ENCODE measurements at places on chromosomes 5 and 9.
A peak's percentile ranks its signal among the peaks of the same experiment; 100 is the strongest.

- DNase-seq, result no peak
Observed at GRCh38 chr9:135339378-135339973, 140.1 kb upstream of the PPP1R26 start.

- peak; percentile 7 for DNase-seq
Observed at GRCh38 chr9:82184524-82184923, 196.0 kb downstream of the SPATA31D1 start.

DNA sequence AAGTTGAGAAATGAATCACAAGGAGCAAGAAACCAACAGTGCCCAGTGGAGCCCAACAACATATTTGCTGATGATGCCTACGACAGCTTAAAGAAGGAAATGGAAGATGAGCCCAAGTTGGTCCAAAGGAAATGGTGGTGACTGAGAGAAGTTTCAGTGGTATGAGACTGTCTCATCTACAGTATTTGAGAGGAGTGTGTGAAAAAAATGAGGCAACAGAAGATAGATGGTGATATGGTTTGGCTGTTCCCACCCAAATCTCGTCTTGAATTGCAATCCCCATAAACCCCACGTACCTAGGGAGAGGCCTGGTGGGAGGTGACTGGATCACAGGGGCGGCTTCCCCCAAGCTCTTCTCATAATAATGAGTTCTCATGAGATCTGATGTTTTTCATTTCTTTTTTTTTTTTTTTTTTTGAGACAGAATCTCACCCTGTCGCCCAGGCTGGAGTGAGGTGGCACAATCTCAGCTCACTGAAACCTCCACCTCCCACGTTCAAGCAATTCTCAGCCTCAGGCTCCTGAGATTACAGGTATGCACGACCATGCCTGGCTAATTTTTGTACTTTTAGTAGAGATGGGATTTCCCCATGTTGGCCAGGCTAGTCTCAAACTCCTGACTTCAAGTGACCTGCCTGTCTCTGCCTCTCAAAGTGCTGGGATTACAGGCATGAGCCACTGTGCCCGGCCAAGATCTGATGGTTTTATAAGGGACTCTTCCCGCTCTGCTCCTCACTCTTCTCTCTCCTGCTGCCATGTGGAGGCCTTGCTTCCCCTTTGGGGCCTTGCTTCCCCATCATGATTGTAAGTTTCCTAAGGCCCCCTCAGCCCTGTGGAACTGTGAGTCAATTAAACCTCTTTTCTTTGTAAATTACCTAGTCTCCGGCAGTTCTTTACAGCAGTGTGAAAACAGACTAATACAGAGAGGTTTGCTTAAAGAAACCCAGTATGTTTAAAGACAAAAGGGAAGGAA is 30.2 kb downstream of the EFCAB9 start:
- DNase-seq, result peak; percentile 45

DNA sequence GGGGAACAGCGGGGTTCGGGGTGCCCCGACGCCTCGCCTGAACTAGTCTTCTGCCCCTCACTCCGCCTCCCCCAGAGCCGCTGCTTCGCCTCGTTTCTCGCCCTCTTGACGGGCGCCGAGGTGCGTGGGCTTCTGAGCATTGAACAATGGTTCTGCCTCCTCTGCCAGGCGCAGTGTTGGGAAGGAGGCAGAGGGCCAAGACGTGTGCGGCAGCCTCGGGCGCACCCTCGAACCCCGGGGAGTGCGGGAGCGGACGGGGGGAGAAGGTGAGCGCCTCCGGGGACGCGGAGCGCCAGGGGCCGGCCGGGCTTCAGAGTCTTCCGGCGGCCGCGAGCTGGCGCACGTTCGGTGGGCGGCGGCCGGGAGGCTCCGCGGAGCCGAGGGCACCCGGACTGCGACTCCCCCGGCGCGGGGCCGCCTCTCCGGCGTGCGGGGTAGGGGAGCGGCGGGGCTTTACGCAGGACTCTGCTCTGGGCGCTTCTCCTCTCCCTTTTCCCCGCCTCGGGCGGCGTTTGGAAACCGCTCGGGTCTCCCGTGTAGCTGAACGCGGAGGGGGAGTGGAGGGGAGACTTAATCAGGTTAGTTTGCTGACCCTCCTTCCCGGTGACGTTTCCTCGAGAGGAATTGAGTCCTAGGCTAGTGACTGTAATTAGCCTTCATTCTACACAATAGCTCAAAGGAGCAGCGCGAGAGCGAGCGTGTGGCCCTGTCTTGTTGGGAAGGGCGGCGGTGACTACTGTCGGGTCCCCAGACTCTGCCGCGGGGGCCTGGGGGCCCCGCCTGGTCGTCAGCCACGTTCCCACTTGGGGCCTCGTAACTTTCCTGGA is 1.1 kb downstream of the VLDLR start:
- peak; percentile 48 for DNase-seq

GRCh38 chr5:81766611-81767010 is 15.7 kb upstream of the SSBP2 start:
- no peak for DNase-seq

DNA sequence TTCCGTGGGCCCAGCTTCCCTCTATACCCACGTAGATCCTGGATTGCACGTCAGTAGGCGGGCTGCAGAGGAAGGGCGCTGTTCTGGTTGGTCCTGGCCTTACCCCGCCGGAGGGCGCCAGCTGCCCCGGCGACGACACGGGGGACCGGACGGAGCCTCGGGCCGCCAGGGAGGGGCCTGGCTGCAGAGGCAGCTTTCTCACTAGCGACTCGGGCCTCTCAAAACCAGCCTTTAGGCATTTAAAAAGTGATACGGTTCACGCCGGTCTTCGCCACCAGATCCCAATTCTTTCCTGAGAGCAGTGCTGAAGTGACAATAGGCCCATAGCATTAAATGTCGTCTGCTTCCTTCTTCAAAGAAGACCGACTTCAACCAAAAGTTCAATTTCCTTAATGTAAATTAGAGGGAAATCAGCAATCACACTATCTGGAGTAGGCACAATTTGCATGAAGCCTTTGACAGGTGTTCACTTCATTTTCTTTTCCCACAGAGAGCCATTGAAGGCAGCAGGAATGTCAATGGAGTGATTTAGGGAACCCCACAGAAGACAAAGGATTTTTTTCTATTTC is 17.6 kb upstream of the UBE2D2 start:
- DNase-seq, result peak; percentile 79

DNA sequence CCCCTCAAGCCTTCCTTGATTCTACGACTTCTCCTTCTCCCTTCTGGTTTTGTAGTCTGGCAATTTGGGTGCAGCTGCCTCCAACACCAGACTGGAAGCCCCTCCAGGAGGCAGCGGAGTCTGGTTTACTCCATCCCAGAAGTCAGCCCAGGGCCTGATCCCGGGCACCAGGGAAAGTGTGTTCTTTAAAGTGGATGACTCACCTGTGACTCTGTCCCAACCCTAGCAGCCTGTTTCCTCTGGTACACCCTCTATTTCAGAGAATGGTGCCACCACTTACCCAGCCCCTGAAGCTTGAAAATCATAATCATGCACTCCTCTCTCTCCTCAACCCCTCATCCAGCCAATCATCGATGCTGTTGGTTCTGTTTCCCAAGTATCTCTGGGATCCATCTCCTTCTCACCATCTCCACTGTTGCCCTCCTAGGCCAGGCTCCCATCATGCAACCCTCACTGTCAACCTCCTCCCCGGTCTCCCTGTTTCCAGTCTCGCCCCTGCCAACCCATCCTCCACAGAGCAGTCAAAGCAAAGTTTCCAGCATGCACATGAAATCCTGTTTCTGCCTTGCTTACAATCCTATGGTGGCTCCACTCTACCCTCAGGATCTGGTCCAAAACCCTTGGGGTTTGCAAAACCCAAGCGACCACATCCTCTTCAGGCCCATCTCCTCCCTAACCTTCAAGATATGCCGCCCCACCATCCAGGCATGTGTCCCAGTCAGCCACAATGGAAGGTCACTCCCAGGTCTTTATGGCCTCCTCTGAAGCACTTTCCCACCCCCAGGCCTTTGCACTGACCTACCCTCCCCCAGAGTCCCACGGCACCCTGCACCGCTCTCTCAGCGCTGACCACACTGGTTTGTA is 10.5 kb downstream of the LHX6 start:
- DNase-seq, result peak; percentile 32

DNA sequence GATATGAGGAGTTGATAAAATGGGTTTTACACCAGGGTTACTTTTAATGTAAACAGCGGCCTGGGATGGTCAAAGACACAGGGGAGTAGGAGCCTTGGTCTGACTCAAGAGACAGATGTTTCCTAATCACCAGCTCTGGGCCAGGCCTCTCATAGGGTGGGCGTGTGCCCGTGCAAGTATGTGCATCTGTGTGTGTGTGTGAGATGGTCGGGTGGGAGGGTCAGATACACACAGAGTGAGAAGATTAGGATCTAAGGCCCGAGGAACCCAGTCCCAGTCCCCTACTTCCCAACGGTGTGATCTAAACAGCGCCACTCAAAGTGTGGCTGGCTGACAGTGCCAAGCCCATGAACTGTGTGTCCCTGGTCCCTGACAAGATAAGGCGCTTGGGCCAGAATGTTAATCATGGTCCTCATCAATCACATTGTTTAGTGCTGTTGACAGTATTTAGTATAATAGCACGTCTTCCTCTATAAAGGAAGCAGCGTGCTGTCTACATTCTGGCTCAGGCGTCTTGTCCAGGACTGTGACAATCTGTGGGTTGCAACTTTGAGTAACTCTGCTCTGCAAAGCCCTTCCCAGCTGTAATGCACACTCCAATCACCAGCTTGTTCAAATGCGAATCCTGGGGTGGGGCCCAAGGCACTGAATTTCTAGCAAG is 173.7 kb downstream of the DAB2IP start:
- no peak for DNase-seq

DNA sequence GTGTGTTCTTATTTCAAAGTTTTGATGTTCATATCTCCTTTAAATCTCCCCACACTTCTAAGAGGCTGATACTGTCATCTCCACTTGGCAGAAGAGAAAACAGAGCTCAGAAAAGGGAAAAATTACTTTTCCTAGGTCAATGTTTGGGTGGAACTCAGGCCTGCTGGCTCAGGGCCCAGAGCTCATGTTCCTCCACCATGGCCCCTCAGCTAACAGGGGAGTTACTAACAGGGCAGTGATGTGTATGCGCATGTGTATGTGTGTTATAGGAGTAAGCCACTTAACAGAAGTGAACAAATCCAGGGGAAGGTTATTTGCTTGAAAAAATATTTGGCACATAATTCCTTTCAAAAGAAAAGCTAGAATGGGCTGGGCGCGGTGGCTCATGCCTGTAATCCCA is 2.5 kb downstream of the C1QTNF2 start:
- no peak for DNase-seq

DNA sequence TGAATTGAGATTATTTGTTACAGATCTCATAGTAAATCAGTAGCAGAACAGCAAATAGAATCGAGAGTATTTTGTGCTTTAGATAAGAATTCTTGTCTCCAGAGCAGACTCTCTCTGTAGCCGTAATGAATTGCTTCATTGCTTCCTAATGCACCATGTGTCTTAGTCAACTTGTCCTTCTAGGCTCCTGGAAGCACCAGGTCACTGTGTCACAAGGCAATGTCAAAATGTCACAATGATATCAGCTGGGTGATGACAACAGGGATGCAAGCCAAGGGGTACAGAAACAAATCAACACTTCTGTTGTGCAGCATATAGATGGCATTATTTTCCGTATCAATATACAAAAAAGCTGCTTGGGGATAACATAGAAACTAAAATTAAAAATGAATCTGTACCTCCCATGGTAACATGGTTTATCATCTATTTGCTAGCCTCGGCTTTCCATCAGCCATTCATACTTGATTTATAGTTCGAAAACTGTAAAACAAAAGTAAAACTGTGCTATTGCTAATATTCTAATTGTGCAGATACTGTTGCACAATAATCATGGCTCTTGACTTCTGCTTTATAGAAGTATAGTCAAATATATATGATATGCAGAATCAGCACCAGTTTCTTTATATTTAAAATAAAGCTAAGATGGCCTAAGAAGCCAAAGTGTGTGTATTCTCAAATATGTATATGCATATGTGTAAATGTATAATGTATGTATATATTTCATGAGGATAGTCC is 435.9 kb upstream of the TLE4 start:
- no peak for DNase-seq

GRCh38 chr5:160788102-160788660 is 63.8 kb downstream of the ATP10B start:
- DNase-seq, result no peak

- DNase-seq, result no peak
Observed at GRCh38 chr9:4590430-4591122, 71.5 kb upstream of the PLPP6 start.

- DNase-seq, result no peak
Observed at GRCh38 chr5:37638897-37639296, 200.9 kb downstream of the GDNF start.

- no peak for DNase-seq
Observed at GRCh38 chr9:129773262-129774048, 20.6 kb upstream of the PTGES start.

GRCh38 chr9:137590469-137591383 is at the start of gene ZMYND19:
Gene ZMYND19, minus strand, starts transcription at chr9:137590512. Its CDS starts 249 bp downstream, at chr9:137590263.
- peak; percentile 100 for DNase-seq

- no peak for DNase-seq
Observed at GRCh38 chr9:83972286-83972685, 7.7 kb downstream of the HNRNPK start.

- peak; percentile 28 for DNase-seq
Observed at GRCh38 chr9:83622433-83622938, 457 bp upstream of the IDNK start.

DNA sequence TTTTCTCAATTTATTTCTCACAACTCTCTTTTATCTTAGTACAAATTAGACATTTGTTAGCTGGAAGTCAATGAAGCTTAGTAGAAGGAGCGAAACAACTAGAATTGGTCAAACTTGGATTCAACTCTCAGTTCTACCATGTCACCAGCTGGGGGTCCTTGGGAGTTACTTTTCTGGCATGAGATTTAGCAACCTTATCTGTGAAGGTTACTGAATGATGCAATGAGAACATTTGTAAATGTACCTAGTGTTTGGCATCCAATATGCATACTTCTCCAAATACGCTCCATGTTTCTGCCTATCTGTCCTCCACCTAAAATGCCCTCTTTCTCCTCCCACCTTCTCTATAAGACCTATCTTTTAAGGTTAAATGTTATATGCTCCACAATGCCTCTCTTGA is 6.3 kb downstream of the HNRNPA0 start:
- no peak for DNase-seq

DNA sequence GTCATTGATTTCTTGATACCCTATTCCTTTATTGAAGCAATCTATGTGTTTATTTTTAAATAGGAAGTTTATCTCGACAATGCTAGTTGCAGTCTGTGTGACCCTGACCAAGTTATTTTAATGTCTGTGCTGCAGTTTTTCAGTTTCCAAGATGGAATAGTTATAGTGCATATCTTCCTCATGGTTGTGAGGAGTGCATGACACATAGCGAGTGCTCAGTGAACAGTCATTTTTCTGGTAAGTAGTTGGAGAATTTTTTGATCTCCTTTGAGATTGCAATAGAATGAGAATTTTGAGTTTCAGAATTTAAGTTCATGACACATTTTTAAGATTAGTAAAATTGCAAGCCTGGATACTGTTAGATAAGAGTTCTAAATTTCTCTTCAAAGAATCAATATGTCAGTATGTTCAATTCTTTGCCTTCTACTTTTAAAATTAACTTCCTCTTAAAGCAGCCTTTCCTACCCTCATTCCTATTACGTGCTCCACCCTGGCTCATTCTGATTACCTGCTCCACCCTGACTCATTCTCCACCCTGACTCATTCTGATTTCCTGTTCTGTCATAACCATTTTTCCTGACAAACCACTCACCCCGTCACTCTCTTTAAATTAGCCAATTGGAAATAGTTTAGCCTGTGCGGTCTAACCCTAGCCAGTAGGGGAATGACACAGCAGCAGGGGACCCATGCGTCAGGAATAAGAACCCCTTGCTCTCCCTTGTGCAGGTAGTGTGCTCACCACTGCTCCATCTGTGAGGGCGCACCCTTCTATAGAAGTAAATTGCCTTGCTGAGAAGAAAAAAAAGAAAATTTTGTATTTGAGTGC is 30.7 kb downstream of the SPIN1 start:
- DNase-seq, result no peak

- peak; percentile 77 for DNase-seq
Observed at GRCh38 chr9:136488247-136489214, 5.7 kb upstream of the SEC16A start.

GRCh38 chr9:68495247-68495646 is 45.4 kb downstream of the TMEM252 start:
- DNase-seq, result no peak
